ENCODE measurements at places on chromosomes 4 and X.

DNA sequence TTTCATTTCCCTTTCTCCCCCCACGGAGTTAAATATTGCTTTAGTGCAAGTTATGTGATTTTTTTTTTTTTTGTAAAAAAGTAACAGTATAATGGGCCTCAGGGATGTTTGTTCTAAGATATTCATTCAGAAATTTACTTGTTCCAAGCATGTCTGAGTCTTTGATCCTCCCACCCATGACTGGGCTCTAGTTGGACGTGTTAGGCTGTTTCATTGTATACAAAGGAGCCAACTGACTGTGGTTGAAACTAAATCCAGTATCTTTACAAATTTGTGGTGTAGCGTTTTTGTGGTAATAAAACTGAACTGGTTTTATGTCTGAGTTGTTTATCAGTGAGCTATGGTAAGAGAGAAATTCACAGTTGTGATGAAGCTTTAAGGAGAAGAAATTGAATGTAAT, 74.1 kb downstream of the DOCK11 start:
- DNase-seq, result no peak

- no peak for DNase-seq
Observed at GRCh38 chr4:156751486-156751885, 220.1 kb downstream of the PDGFC start.

DNA sequence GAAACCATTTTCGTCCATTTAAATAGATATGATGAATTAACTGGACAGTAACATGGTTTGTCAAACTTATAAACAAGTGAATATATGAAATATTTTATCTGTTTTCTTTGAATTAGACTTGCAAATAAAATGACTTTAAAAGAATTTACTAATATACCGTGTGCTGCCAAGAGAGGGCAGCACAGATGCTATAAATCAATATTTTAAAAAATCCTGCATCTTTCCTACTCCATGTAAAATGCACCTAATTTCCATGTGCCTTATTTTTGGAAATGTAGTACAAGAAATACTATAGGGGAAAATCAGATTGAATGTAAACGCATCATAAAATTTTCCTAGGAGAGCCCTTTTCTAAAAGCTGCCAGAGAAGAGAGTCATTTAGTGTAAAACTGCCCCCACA, 62.2 kb downstream of the PRKX start:
- peak; percentile 9 for DNase-seq

DNA sequence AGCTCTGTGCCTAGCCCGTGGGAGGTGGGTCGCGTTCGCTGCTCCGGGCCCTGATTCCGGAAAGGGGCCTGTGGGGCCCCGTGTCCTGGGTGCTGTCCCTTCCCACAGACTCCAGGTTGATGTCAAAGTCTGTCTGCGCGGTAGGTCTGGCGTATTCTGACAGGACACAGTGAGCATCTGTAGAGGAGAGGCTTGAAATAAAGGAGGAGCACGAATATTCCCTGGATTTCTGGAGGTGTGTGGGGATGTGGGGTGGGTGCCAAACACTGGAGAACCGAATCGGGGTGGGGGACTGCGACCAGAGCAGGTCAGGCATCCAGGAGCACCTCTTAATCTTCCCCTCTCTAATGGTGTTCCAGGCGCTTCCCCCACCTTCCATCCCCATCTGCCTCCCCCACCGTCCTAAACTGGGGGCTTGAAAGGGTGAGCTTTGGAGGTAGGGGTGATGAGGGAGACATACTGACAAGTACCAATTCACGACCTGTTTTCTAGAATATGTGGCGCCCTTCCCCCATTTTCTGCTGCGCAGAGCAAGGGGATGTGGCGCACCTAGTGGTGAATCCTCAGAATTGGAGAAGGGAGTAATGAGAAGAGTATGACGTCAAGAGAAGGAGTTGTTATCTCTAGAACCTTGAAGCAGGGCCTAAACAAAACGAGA, 877 bp downstream of the GPRASP1 start:
- peak; percentile 28 for DNase-seq

DNA sequence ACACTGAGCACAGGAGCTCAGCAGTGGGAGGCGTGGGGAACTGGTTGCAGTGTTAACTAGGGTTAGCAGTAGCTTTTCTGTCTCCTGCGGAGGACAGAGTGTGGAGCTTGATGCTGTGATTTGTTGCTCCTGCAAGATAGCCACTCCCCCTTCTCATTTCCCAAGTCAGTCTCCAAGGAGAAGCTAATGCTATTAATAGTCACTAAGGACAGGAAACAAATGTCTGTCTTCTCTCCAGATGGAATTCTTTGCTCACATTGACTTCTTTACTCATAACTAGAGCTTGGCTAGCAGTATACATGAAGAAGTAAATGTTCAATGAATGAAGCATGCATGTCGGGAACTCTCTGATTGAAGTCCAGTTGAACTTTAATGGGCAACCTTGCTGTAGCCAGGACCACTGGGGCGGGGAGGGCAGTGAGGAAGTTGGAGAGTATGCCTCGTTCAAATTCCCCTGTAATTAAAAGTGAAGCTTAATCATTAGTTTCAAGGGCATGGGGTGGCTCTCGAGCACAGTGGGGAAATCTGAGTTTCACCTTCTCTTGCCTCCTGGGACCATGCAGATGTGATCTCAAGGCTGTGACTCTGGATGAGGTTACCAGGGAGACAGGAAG, 156.6 kb upstream of the SCML1 start:
- no peak for DNase-seq

- no peak for DNase-seq
Observed at GRCh38 chr4:87938746-87939145, 36.8 kb upstream of the SPP1 start.

- peak; percentile 16 for DNase-seq
Observed at GRCh38 chrX:85004255-85004654, 578 bp downstream of the APOOL start.

DNA sequence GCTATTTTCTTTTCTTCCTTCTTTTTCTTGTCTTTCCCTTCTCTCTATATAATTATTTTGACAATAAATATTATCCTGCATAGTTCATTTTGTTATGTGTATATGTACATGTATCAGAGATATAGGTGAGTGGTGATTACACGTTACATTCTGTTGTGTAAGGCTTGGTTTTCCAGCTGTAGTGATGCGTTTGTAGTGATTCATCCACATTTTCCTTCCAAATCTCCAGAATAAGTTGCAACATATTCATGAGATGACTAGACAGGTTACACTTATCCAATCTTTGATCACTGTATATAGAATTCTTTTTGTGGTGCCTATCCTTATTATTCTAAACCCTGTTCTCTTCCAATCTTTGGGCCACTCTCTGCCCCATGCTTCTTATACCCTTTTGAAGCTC, 540.2 kb downstream of the GBA3 start:
- DNase-seq, result no peak

DNA sequence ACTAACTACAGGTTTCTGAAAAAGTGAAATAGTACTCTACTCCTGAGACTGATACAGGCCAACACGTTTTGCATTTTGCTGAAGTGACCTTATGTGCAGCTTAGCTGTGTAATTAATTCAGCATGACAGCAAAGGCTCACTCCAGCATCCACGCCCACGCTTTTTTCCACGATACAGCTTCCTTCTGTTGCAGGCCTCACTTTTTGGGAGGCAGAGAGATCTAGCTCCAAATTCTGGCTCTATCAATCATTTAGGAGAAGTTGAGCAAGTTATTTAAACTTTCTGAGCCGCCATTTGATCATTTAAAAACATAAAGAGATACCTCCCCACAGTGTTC, 160.3 kb downstream of the AFAP1 start:
- no peak for DNase-seq

- DNase-seq, result no peak
Observed at GRCh38 chr4:84841435-84841834, 125.1 kb downstream of the WDFY3 start.

DNA sequence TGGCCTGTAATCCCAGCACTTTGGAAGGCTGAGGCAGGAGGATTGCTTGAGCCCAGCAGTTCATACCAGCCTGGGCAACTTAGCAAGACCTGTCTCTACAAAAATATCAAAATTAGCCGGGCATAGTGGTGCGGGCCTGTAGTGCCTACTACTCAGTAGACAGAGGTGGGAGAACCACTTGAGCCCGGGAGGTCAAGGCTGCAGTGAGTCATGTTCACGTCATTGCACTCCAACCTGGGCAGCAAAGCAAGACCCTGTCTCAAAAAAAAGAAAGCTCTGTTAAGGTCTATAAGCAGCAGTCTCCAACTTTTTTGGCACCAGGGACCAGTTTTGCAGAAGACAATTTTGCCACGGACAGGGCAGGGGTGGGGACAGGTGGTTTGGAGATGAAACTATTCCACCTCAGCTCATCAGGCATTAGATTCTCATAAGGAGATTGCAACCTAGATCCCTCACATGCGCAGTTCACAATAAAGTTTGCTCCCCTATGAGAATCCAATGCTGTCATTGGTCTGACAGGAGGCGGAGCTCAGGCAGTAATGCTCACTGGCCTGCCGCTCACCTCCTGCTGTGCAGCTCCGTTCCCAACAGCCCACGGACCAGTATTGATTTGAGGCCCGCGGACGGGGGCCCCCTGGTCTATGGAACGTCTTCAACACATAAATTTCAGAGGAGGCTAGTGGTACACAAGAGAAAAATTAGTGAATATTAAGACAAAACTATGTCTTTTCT, 67.9 kb downstream of the KLHL8 start:
- DNase-seq, result no peak

DNA sequence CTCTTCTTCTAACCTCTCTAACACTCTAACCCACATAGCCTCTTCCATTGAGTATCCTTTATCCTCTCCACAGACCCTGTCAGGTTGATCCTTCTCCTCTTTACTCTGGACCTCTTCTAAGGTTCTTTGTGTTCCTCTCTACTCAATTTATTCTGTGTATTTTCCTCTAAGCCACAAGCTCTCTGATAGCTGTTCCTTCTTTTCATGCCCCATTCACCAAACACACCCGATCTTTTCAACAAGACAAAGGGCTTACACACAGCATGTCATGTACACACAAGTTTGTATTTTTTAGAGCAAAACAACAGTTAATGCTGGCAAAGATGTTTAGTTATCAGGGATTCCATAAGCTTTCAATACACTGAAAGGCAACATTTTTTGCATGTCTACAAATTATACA, 1.9 kb downstream of the SPIN2B start:
- DNase-seq, result no peak

- DNase-seq, result no peak
Observed at GRCh38 chr4:80913381-80913780, 117.1 kb upstream of the BMP3 start.

DNA sequence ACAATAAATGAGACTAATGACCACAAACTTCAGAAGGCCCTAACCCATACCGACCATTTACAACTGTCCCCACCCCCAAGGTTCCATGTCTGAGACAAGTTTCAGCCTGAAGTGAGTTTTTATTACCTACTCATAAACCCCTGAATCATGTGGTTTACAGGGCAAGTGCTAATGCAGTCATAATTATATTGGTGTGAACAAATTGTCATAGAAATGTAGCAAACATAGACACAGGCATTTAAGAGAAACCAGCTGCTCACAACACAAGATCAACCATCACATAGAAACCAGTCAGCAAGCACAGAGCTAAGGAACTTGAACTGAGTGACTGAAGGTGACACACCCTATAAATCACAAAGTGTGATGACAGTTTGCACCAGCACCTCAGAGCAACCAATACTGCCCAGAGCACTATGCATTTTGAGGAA, 173.8 kb upstream of the MID1 start:
- DNase-seq, result no peak

DNA sequence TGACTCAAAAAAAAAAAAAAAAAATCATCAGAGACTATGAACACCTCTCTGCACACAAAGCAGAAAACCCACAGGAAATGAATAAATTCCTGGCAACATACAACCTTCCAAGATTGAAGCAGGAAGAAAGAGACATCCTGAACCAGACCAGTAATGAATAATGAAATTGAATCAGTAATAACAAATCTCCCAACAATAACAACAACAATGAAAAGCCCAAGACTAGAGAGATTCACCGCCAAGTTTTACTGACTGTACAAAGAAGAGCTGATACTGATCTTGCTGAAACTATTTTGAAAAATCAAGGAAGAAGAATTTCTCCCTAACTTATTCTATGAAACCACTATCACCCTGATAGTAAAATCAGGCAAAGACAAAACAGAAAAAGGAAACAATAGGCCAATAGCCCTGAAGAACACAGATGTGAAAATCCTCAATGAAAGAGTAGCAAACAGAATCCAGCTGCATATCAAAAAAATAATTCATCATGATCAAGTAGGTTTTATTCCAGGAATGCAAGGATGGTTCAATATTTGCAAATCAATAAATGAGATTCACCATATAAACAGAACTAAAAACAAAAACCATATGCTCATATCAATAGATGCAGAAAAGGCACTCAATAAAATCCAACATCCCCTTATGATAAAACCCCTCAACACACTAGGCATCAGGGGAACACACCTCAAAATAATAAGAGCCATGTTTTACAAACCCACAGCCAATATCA, 31.0 kb upstream of the PLK4 start:
- no peak for DNase-seq

GRCh38 chr4:72451349-72451748, 117.7 kb downstream of the ADAMTS3 start:
- DNase-seq, result no peak

GRCh38 chr4:8329560-8329858, 60.0 kb downstream of the HTRA3 start:
- DNase-seq, result no peak

GRCh38 chrX:10356979-10357378, 200.2 kb downstream of the CLCN4 start:
- DNase-seq, result no peak

GRCh38 chr4:1503583-1504471, 97.6 kb upstream of the NKX1-1 start:
- DNase-seq, result no peak

DNA sequence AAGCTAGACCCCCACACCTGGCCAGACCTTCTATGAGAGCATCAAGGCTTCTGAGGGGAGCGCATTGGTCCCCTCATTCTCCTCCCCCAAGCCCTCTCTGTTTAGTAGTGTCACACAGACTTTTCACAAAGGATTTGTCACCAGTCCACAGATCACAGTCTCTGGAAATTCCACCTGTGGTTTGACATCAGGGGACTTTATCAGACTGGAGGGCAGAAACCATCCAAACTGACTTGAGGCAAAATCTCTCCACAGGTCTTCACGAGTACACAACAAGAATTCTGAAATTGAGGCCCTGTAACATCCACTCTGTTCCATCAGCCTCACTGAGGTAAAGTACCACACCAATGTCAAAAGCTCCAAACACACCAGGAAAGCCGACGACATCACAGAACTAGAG, 112.5 kb downstream of the SH3KBP1 start:
- no peak for DNase-seq

- DNase-seq, result no peak
Observed at GRCh38 chr4:147078875-147079658, 133.4 kb upstream of the TTC29 start.
